ENCODE measurements at places on chromosomes 7 and 10.

DNA sequence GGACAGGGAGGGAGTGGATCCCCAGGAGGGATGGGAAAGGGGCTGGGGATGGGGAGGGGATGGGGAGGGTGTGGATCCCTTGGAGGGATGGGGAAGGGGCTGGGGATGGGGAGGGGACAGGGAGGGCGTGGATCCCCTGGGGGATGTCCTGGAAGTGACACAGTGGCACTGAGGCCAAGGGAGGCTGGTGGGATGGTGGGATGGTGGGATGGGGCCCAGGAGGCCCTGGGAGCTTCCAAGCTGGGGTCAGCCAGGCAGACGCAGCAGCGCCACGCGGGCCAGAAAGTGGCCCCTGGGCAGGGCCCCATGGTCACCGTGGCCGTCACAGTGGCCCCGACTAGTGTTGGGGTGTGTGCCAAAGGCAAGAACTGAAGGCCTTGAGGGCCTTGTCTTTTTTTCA, 67.8 kb downstream of the INPP5A start:
- DNase-seq: no peak

DNA sequence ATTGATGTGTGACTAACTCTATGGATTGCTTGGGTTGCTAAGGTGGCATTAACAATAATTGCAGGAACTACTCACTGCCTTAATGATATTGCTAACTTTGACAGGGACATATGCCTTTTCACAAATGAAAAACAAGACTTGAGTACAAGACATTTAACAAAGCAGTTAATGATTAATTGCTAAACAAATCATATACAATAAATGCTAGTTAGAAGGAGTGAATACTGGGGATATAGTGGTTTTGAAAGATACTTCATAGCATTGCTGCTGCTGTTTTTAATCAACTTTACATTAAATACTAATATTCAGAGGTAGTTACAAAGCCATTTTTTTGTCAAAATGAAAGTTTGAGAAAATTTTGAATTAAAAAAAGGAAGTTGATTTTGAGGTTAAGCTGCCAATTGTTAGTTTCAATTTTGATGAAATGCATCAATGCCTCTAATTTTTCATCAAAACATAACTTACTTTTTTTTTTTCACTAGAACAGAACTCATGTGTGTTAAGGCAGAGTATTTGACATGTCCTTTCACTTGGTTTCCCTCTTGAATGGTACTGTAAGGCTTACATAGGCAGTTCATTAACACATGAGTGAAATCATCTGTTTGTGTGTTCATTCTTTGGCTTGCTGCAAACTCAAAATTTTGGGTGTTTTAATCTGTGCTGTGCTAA, 106.2 kb upstream of the SEMA3D start:
- DNase-seq: no peak

GRCh38 chr7:95608359-95609173, 12.2 kb upstream of the PDK4 start:
- DNase-seq: peak; percentile 69

GRCh38 chr10:66746711-66747110, 179.1 kb upstream of the LRRTM3 start:
- DNase-seq: no peak

DNA sequence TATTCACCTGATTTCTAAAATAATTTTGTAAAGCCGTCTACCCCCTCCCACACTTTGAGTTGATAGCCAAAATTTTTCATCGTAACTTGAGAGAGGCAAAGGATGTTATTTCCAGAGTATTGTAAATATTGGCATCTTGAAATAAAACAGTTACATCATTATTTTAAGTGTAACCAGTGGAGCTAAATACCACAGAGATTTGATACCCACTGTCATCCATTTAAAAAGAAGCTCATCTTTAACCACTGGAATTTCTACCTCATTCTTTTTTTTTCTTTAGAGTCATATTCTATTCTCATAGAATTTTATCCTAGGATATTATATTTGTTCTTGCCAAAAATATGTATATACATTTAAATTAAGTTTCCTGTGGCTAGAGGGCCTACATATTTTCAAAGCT, 48.6 kb downstream of the CAMK1D start:
- DNase-seq: no peak

All from fibroblast of skin of left quadriceps (primary cell).